ENCODE measurements at places on chromosomes 12 and 14. TPM values are rescaled to one million over a fixed set of nuclear protein-coding genes. Genes with fewer than 3 reads are reported as not detected.
A peak's percentile ranks its signal among the peaks of the same experiment; 100 is the strongest.

Gene VWF
- 0.26 TPM for total RNA-seq

DNA sequence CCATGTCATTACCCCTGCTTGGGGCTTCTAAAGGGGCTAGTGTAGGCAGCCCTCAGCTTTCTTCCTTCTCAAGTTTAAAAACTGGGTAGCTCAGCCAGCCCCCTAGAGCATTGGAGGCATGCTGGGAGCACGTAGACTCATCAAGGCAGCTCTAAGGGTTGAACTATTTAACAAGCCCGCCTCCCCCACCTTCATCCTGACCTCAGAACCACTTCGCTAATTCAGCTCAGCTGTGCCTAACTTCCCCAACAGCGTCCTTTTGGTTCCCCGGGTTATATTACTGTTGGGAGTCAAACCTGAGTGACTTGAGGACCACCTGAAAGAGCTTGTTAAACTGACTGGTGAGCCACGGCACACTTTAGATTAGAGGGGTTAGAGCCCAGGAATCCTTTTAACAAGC is 30.1 kb downstream of the MAX start:
- DNase-seq, result no peak
- H3K4me1 ChIP-seq, result no peaks in the 10 kb centered on the region
- H3K27me3 ChIP-seq, result no peaks in the 10 kb centered on the region
- H3K4me3 ChIP-seq, result no peak overlapping the region
- peaks cover 16% of the 10 kb centered on the region for H3K36me3 ChIP-seq

- DNase-seq, result no peak
- no peak overlapping the region for H3K27ac ChIP-seq
- no peaks in the 10 kb centered on the region for H3K36me3 ChIP-seq
- no peaks in the 10 kb centered on the region for H3K4me1 ChIP-seq
- H3K4me3 ChIP-seq, result no peak overlapping the region
These were observed 1.2 kb downstream of the DLK1 start for GRCh38 chr14:100727873-100728240.

DNA sequence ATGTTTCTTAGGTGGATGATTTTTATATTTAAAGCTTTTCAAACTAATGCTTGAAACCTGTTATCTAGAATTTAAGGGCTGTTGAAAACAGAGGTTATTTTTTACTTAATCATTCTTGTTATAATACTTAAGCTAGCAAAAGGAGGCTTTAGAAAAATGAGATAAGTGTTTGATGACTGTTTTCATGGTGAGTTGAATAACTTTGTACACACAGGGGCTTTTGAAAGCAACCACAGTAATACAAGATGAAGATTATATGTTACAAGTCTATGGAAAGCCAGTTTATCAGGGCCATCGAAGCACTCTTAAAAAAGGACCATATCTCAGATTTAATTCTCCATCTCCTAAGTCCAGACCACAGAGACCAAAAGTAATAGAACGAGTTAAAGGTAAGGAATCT is 33.3 kb downstream of the KIAA0586 start:
- no peaks in the 10 kb centered on the region for H3K27me3 ChIP-seq
- no peak for DNase-seq
- no peak overlapping the region for H3K4me3 ChIP-seq
- peaks cover 5% of the 10 kb centered on the region for H3K36me3 ChIP-seq

Gene RECQL
- 62.6 TPM for total RNA-seq

DNA sequence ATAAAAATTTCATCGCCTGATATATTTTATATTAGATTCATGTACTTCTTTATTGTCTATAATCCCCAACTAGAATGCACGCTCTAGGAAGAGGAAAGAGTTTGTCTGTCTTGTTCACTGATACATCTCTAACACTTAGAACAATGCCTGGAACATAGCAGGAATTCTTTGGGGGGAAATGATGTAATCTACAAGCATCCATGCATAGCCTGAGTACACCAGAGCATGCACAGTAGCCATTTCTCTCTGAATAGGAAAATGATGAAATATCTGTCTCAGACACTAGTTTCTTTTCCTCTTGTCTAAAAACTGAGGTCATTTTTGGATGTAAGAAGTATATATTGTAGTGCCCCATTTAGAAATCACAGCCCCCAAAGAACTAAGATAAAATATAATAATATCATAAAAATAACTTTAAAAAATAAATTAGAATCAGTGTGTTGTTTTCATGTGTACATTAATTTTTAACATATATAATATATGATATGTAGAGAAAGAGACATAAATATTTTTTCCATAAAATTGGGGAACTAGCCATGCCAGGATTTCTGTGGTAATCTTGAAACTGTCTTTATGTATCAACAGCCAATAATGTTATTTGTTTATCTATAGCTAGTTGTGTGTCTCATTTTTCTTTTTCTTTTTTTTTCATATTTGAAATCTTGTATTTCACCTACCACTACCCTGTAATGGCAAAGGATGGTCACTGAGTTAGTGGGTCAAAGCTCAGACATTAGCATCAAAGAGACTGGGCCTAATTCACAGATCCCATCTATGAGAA is 155.6 kb upstream of the TMCC3 start:
- no peaks in the 10 kb centered on the region for H3K27me3 ChIP-seq
- DNase-seq, result peak; percentile 71
- no peaks in the 10 kb centered on the region for H3K36me3 ChIP-seq
- no peak overlapping the region for H3K4me3 ChIP-seq
- H3K4me1 ChIP-seq, result no peaks in the 10 kb centered on the region

- DNase-seq, result no peak
- H3K27me3 ChIP-seq, result no peaks in the 10 kb centered on the region
- H3K36me3 ChIP-seq, result no peaks in the 10 kb centered on the region
- no peaks in the 10 kb centered on the region for H3K4me1 ChIP-seq
- no peak overlapping the region for H3K4me3 ChIP-seq
These were observed 40.9 kb upstream of the NOS1 start for GRCh38 chr12:117402363-117402762.

Gene KRT1
- total RNA-seq, result not detected

Gene PTPN11
- total RNA-seq, result 126 TPM

GRCh38 chr12:19402211-19402610 is 37.1 kb upstream of the AEBP2 start:
- H3K4me1 ChIP-seq, result no peaks in the 10 kb centered on the region
- H3K27me3 ChIP-seq, result no peaks in the 10 kb centered on the region
- H3K36me3 ChIP-seq, result no peaks in the 10 kb centered on the region
- H3K4me3 ChIP-seq, result no peak overlapping the region

Gene POTEM
- total RNA-seq, result not detected

Gene TBX5
- total RNA-seq, result 16.8 TPM

DNA sequence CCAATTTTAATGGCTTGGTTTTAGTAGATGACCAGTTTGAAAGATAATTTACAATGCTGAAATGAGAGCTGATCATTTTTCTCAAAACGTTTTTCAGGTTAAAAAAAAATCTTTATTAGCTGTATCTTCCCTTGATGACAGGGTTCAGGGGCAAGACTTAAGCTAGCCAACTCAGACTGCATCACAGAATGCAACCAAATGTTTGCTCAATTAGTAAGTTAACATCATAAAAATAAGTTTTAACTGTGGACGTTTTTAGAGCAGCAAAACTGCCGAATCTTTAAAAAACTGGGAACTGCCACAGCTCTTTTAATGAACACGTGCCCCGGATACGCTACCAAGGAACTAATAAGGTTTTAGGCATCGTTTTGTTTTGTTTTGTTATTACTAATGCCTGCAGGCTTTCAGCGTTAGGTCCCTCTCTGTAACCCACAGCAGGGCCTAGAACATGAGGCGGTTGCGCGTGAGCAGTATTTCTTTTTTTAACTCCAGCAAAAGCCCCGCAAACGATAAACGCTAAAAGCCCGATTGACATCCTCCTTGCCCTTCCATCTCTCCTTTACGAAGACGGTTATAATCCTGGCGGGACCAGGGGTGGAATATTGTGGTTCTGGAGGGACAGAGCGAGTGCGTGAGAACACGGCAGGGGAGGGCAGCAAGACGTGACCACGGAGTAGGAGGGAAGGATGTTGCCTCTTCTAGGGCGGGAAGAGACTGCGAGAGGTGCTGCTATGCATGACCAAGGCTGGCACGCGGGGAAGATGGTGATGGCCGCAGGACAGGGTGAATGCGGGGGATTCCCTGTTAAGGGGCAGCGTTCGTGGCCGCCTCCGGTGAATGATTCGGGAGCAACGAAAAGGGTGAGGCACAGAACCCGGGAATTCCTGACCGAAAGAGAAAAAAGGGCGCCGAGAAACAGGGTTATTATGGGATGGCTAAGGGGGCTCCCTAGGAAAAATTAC is 652 bp downstream of the SUPT16H start:
- no peaks in the 10 kb centered on the region for H3K27me3 ChIP-seq
- peaks cover 6% of the 10 kb centered on the region for H3K36me3 ChIP-seq
- H3K4me3 ChIP-seq, result peak overlapping the region; percentile 68

DNA sequence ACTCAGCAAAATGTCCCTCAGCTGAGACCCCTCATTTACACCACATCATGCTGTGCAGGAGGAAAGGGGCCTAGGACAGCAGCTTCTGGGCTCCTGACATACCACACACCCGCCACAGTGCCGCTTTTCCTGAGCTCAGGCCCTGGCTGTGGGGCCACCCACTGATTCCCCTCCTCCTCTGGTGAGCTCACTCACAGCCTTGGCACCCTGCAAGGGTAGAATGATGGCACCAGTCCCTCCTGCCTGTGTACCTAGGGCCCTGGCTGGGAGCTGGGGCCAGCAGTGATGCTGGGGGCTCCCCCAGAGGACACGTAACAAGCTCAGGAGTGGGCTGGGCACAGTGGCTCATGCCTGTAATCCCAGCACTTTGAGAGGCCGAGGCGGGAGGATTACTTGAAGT is 44.4 kb downstream of the PLEKHD1 start:
- no peaks in the 10 kb centered on the region for H3K36me3 ChIP-seq
- no peaks in the 10 kb centered on the region for H3K4me1 ChIP-seq
- H3K27me3 ChIP-seq, result peaks cover 33% of the 10 kb centered on the region
- H3K27ac ChIP-seq, result no peak overlapping the region
- DNase-seq, result no peak

DNA sequence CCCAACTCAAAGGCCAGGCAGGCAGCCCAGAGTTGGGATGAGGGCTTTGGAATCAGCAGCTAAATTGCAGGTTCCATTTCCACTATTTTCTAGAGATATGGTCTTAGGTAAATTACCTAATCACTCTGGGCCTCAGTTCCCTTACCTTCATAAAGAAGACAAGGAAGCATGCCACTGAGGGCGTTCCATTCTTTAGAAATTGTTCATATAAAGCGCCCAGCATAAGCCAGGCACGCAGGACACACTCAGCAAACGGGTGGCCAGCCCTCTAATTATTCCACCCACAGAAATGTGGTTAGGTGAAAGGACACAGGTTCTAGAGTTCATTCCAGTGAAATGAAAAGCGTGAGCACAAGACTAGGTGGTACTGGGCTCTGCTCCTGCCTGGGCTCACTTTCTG is 87.9 kb upstream of the BCL11B start:
- no peaks in the 10 kb centered on the region for H3K36me3 ChIP-seq
- H3K27ac ChIP-seq, result no peak overlapping the region
- H3K4me3 ChIP-seq, result no peak overlapping the region
- DNase-seq, result no peak
- no peaks in the 10 kb centered on the region for H3K27me3 ChIP-seq

Gene JPH4
- total RNA-seq, result not detected

DNA sequence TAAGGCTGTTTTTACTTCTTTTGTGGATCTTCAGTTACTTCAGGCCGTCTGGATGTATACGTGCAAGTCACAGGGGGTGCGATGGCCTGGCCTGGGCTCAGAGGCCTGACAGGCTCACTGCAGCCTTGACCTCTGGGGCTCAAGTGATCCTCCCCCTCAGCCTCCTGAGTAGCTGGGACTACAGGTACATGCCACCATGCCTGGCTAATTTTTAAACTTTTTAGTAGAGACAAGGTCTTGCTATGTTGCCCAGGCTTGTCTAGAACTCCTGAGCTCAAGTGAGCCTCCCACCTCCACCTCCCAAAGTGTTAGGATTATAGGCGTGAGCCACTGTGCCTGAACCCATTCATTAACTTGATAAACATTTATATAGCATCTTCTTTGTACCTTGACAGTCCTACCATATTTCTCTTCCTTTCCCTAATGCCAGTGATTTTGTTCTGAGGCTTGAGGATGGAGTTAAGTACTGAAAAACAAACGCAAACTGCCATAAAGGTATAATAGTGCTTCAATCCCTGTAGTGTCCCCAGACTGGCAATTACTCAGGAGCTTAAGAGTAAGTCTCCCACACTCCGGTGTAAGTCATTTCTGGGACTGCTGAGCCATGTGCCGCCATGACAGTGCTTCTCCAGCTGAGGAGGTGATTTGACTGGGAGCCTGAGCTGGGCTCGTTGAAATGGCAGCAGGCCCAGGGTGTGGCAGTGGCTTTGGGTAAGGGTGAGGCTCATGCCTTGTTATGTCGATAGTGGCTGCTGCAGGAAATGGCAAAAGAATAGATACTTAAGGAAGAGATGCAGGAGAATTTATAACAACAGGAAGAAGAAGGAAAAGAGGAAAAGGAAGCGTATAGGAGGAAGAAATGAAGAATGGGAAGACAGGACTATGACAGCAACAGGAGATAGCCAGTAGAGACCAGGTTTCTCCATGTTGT is 43.7 kb upstream of the HECTD1 start:
- H3K36me3 ChIP-seq, result no peaks in the 10 kb centered on the region
- H3K27ac ChIP-seq, result no peak overlapping the region
- DNase-seq, result no peak
- no peaks in the 10 kb centered on the region for H3K4me1 ChIP-seq
- H3K4me3 ChIP-seq, result no peak overlapping the region

DNA sequence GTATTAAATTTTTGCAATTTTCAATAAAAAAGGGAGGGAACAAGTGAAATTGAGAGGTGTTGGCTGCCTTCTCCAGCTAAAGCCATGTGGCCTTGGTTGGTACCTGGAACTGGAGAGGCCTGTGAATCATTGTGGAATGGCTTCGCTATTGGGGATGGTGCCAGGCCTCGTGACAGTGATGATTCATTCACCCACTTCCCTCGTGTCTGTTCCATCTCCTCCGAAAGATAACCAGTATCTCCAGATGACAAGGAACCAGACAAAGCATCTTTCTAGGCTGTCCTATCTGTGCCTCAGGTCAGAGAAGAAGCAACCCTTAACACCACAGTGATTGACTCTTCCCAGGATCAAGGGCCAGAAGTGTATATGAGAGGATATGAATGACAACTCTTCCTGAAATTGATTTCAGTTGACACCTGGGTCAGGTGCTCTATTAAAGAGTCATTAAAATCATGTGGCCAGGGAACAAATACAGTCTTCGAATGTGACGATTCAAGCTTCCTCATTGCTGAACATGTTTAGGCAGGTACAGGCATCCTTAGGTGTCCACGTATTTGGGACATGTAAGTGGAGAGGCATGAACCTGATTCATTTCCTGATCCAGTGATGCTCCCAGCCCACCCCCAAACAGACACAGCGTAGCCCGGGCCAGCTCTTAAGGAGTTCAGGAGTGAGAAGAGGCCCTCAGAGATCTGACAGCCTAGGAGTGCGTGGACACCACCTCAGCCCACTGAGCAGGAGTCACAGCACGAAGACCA is at the start of gene RNASE7:
RNASE7 (plus strand) TSS at position 687 of the 758 bp plus-strand sequence. CDS start 631 bp downstream, outside the sequence.
- H3K4me1 ChIP-seq, result no peaks in the 10 kb centered on the region
- DNase-seq, result no peak
- H3K27me3 ChIP-seq, result peaks cover 13% of the 10 kb centered on the region

Gene TMEM30B
- 0.51 TPM for total RNA-seq

Gene SLCO1B1
- not detected for total RNA-seq

- H3K4me3 ChIP-seq, result no peak overlapping the region
- no peaks in the 10 kb centered on the region for H3K27me3 ChIP-seq
- no peak overlapping the region for H3K27ac ChIP-seq
These were observed 290.7 kb upstream of the PDE3A start for GRCh38 chr12:20077618-20078017.

Measured in fibroblast of lung (primary cell).